Activated T-cell treated with anti-CD3 and anti-CD28 coated beads for 1 hour (primary cell): ENCODE measurements at places on chromosomes 2 and 18.
A peak's percentile ranks its signal among the peaks of the same experiment; 100 is the strongest.

- DNase-seq = peak; percentile 81
These were observed at the start of gene PLCL1 for GRCh38 chr2:197804049-197804757. Gene PLCL1 (plus strand): TSS chr2:197804593.

- DNase-seq = no peak
These were observed 500.6 kb downstream of the SATB2 start for GRCh38 chr2:198957181-198957580.

- no peak for DNase-seq
These were observed 27.0 kb downstream of the TRAPPC12 start for GRCh38 chr2:3406501-3406900.

- no peak for DNase-seq
These were observed 171.0 kb downstream of the ANAPC1 start for GRCh38 chr2:111712940-111713515.

GRCh38 chr2:186959486-186959885, 110.5 kb upstream of the ZSWIM2 start:
- no peak for DNase-seq

DNA sequence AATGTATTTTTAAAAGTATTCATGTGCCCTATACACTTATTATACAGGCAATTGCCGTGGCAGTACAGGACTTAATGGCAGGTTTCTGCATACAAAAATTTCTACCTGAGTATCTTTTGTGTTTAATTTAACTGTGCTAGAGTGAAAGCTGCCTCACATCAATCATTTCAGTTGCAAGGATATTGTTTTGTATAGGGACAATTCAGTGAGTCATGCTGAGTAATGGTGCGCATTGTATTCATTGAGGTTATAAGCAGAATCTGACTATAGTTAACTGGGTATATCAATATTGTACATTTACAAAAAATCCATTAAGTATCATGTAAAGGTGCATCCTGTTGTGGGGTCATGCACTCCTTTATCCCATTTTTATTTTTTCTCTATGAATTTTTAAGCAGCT, 121.5 kb downstream of the GCA start:
- DNase-seq = no peak

GRCh38 chr2:185381631-185382030, 357.0 kb upstream of the FSIP2 start:
- no peak for DNase-seq

DNA sequence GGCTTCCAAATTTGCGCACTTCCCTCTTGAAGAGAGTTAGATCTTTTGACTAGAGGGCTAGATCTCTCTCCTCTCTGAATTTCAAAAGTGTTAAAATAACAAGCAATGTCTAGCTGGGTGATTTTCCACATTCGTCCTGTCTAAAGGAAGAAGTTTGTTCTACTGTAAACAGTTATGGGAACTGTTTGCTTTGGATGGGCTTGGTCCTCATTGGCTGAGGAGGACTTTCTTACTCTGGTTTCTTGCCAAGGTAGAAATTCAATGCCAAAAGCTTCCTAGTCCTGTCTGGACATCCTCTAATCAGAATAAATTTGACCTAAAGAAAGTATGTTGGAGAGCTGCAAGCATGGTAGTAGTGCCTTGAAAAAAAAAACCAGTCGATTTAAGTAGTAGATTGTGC, 47.4 kb upstream of the RAPH1 start:
- no peak for DNase-seq

DNA sequence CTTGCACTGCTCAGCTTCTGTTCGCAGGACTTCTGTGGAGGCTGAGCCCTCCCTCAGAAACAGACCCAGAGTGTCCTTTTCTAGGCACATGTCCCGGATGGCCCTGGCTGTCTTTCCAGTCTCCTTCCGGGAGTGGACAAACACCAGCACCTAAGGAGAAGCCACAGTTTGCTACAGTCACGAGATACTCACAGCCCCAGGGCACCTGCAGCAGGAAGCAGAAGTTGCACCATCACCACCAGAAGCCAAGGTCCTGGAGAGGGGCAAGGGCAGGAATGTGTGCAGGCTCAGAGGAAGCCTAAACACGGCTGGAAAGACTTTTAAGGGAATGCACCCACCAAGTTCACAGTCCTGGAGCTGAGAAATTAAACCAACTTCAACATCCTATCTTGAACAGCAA, 13.6 kb downstream of the SNRNP200 start:
- no peak for DNase-seq

- no peak for DNase-seq
These were observed 165.7 kb downstream of the TMX3 start for GRCh38 chr18:68548904-68549870.

DNA sequence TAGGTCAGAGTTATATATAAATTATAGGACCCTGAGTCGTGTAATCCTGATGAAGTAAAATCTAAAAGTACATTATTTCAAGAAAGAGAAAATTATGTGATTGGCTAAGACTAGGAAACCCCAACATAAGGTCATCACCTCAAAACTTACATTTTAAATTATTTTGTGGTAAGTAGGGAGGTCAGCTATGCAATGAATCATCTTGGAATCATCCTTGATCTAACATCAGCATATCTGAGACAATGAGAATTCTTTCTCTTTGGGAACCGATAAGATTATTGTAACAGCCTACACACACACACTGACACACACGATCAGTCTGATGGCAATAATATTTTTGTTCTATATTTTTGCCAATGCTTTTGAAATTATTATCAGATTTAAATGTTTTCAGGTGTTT, 904.8 kb upstream of the CHAC2 start:
- no peak for DNase-seq

GRCh38 chr2:55827855-55828254, 95.7 kb downstream of the EFEMP1 start:
- DNase-seq = no peak

DNA sequence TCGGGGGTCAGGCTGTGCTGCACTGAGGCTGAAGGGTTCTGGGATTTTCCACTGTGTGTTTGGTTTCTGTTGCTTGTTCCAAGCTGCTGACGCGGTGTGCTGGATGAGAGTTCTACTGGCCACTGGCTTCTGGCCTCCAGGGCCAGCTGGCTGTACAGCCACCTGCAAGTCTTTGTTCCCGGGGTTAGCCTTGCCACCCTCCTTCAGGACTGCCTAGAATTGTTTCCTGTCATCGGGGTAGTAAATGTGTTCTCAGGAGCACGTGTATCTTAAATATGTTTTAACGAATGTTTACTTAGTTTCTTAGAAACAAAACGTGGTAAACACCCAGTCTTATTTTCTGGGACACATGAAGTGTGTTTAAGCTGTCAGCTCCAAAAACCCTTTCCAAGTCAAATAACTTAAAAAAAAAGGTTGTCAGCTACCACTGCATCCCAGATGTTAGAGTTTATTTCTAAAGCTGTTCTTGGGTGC, 231.2 kb downstream of the AGAP1 start:
- DNase-seq = no peak

DNA sequence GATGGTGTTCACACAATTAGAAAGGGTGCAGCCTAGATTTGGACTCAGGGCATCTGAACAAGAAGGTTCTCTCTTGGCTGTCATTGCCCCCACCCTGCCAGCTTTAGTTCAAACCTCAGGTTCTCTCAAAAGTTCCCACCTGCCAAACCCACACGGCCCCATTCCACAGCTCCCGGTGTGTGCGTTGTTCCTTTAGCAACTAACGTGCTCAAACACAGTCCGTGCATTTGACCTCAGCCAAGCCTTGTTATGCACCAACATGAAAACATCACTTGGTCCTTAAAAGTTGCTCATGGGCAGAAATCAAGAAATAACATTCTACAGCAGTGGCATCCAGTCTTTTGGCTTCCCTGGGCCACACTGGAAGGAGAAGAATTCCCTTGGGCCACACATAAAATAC, 32.0 kb downstream of the LOXHD1 start:
- no peak for DNase-seq

DNA sequence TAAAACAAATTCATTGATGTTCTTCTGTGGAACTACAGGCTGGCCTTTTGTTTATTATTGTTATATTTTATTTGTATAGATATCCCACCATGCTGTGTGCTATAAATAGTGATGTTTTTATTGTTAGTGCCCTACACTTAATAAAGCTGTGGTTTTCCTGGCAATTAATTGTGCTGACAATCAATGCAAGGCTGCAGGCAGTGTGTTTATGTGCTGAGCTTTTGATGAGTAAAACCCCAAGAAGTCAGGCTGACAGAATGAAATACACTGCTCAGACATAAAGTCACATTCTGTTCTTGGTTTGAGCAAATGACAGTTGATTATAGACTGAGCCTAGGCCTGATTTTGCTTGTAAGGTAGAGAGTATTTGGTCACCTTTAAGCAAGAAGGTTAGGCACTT, 362.7 kb downstream of the CPS1 start:
- DNase-seq = no peak

DNA sequence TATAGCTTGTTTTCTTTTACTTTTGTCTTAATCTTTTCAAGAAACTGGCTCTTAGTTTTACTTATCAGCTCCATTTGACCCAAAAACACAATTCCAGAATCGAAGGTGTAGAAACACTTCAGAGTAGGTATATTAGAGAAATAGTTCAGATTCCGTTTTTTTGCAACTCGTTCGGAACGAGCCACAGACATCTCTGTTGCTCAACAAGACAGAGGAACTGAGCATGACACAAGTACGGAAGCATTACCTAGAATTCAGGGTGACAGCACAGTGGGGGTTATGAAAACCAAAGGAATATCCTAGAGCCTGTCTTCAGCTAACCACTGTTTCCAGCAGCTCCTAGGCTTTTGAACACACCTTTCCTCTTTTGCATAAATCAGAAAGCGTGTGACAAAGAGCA, 5.0 kb downstream of the HRH4 start:
- DNase-seq = no peak

GRCh38 chr2:106117347-106117746, 76.8 kb downstream of the UXS1 start:
- DNase-seq = no peak

DNA sequence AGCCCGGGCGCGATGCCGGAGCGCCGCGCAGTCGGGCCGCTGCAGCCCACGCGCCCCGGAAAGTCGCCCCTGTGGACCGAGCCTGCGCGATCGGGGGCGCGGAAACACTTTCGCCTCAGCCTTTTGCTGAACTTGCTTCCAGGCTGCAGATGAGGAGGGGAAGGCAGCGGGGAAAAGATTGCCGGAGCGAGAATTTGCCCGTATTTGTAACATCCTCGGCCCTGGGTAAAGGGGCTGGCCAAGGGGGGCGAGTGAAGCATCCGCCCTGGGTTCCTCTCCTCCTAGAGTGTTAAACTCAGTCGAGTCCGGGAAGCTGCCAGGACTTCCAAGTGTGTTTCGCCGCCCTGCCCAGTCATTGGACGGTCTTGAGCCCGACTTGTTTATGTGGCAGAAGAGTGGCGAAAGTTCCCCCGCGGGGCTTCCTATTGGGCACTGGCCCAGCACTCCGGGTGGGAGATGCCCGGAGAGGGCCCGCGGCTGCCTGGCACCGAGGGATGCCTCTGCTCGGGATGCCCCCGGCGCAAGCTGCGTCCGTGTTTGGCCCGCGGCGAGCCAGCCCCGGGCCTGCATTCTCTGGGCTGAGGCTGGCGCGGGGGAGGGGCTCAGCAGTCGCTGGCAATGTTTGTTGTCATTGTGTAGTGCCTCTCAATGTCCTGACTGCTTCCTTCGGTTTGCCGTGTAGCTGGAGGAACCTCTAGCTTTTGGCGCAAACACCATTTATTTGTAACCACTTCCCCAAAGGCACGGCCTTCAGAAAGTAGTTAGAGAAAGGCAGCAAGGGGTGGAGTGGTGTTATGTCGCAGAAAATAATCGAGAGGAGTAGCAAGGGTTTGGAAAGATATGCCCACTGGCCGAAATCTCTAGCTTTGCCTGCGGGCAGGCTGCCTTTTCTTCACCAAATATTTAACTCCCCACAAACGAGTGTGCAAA, 1.1 kb downstream of the CYBRD1 start:
- no peak for DNase-seq

- DNase-seq = no peak
These were observed 30.5 kb upstream of the SLC39A10 start for GRCh38 chr2:195626507-195626906.

- DNase-seq = no peak
These were observed 81.2 kb upstream of the STK17B start for GRCh38 chr2:196252408-196253115.

GRCh38 chr2:222448748-222449181, 24.4 kb downstream of the SGPP2 start:
- no peak for DNase-seq

GRCh38 chr18:34650121-34650545, 60.0 kb upstream of the DTNA start:
- no peak for DNase-seq

- DNase-seq = peak; percentile 35
These were observed 173.8 kb downstream of the ICOS start for GRCh38 chr2:204110338-204110741.

DNA sequence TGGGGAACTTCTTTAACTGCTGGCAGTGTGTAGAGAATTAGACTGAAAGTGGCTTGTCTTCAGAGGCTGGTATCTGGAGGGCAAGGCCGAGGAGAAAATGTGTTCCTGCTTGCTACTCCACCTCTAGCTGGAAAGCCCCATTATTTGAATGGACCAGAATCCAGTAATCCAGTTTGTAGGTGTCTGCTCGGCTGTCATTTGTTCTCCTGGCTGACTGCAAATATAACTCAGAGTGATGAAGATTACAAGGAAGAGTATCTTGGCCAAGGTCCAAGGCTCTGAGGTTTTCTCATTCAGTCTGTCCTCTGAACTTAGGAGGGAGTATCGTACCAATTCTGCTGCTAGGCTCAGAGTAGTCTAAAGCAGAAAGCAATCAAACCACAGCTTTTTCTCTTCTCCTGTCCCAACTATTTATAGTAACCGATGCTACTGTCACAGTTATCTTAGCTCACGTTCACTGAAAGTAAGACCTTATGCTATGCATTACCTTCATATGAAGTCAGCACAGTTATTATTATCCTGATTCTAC, 228.6 kb downstream of the SETBP1 start:
- no peak for DNase-seq

DNA sequence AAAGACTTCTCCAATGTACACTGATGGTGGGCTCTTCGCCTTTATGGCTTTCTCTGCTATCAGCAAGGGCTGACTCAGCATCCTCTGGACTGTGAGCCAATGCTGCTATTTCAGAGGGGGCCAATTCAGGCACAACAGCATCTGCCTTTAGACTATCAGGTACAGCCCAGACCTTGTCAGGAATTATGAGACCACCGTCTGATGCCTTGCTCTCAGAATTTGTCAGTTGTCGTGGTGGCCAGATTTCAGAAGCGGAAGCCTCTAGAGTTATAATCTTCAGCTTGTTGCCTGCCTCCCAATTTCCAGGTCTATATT, 92.7 kb downstream of the ALPK2 start:
- no peak for DNase-seq

GRCh38 chr2:234278556-234279255, 218.2 kb downstream of the ARL4C start:
- DNase-seq = no peak

- DNase-seq = no peak
These were observed 12.7 kb upstream of the PTPN4 start for GRCh38 chr2:119746836-119747686.
